ENCODE measurements at places on chromosomes 12 and 14.
A peak's percentile ranks its signal among the peaks of the same experiment; 100 is the strongest.

- DNase-seq, result no peak
These were observed 12.5 kb downstream of the RFX4 start for GRCh38 chr12:106595268-106595667.

DNA sequence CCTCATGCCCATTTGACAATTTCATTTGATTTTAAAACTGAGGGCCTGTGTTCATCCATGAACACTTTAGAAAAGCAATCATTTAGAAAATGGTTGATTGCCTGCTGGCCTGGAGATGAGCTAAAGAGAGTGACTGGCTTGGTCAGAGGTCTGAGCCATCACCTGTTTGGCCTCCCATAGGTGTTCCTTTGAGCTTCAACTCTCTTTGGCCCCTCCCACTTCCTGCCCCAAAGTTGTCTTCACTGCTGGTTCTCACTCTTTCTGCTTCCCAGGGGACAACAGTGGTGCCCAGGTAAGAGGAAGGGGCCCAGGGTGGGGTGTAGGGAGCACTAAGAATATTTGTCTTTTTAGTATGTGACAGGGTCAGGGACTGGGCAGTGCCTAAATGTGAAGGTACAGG lies 4.9 kb upstream of the TCP11L2 start:
- DNase-seq, result no peak

- DNase-seq, result no peak
These were observed at the start of gene OR4K2 for GRCh38 chr14:19874842-19875241. Gene OR4K2 (plus strand): TSS chr14:19875142. CDS start chr14:19876268, 1,126 bp downstream.

DNA sequence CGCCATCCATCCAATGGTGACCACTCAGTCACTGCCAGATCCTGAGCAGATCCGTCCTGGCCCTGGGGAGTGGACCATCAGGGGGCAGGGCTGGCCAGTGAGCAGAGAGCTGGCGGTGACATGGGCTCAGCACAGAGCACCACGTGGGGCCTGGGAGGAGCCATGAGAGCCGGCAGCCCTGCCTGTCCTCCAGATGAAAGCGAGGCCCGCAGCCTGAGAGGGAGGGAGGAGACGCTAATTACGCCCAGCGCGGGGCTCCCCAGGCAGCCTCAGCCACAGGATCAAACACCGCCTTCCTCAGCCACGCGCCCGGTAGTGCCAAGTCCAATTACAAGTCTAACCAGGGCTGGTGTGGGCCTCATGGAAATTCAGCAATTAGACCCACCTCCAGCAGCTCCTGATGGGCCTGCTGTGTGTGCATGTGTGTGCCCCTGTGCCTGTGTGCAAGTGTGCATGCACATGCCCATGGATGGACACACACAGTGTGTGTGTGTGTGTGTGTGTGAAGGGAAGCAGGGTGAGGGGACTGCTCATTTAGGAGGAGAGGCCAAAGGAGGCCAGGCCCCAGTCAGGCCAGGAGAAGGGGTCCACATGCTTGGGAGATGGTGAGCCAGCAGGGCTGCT lies 68.0 kb downstream of the KIF26A start:
- no peak for DNase-seq

- no peak for DNase-seq
These were observed 42.5 kb downstream of the PTCSC3 start for GRCh38 chr14:36134038-36134437.

GRCh38 chr14:79242666-79243065 lies 968.6 kb downstream of the DIO2 start:
- no peak for DNase-seq

GRCh38 chr14:104559028-104559803 lies 20.3 kb upstream of the C14orf180 start:
- peak; percentile 68 for DNase-seq

GRCh38 chr12:114744691-114745090 lies 60.7 kb upstream of the TBX3 start:
- no peak for DNase-seq

DNA sequence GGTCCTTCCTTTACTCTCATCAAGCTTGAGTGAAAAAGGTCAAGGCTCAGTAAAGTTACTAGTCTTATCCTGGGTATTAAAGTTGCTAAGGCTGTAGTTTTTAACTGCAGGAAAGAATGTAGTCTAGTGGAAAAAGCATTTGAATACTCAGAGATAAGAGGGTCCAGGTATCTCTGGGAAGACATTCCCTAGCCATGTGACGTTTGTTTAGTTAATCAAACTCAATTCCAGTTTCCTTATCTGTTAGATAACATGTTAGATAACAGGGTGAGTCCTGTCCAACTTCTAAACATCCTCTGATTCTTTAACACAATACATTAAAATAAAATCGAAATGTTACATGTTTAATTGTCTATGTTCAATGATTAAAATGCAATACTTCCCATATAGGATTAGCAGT lies 720.7 kb upstream of the LMO3 start:
- no peak for DNase-seq

GRCh38 chr14:69999261-69999674 lies 120.1 kb downstream of the SMOC1 start:
- peak; percentile 96 for DNase-seq

GRCh38 chr12:116927244-116927940 lies 16.6 kb downstream of the FBXW8 start:
- DNase-seq, result no peak

DNA sequence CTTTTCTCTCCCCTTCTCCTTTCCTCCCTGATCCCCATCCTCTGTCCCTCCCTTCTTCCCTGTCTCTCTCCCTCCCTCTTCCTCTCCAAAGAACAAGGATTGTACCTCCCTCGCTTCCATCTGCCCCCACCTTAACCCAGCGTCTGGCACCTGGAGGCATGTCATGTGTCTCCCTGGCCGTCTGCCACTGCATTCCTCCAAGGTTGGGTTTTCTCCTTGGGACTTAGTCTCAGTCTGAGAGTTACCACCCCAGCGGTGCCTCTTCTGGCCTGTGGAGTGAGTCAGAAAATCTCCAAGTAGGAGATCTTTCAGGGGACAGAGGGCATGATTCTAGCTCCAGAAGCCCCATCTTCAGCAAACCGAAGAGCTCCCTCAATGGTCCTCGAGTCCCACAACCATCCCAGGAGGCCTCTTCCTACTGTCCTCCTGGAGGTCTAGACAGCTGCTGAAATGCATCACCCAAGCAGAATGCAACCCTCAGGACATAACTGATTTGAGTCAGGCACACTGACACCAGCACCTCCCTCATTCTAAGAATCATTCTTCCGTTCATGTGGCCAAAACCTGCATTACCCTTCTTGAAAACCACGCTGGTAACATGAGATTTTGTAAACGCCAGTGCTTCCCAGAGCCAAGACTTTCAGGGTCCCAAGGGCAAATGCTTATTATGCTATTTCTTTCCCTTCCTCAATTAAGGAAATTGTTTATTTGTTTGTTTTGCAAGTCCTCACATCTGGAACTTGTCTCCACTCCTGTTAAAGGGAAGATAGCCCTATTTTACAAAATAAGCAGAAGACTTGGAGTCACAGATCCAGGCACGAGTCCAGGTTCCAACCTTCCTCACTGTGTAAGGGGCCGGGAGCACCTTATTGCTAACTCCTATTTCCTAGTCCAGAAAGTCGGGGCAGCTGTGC lies 463.2 kb downstream of the BCL11B start:
- DNase-seq, result no peak

DNA sequence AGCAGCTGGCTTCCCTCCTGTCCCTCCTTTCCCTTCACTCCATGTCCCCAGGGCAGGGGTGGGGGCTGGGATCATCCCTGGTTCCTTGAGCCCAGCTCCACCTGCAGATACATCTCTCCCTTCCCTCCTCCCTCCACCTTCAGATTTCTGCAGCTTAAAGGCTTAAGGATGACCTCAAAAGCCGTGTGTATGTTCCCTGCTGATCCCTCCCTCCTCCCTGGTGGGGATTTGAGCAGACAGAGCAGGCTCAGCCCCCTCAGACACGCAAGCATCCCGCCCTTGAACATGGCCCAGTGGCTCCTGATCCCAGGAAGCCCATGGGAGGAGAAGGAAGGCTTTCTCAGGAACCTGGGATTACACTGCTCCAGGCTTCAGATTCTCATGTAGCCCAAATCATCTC lies 82.9 kb upstream of the RIN3 start:
- DNase-seq, result no peak

GRCh38 chr12:91561301-91561957 lies 378.8 kb upstream of the DCN start:
- DNase-seq, result no peak

DNA sequence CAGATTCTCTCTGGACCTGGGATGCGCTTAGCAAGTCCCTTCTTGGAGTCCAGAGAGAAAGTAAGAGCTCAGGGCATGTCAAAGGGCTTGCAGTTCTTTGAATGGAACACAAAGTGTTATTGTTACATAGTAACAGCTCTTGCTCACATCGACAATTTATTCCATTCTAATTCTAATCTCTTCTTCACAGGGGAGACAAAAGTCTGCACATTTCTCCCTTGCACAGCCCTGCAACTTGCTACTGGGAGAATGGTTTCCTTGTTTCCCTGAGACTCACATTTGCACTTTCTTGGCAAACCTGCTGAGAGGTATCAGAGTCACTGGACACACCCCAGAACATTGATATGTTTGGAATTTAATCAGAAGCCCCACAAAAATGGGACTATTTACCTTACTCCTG lies 209.9 kb upstream of the IGF1 start:
- no peak for DNase-seq

GRCh38 chr12:127162902-127163301 lies 1104.1 kb upstream of the TMEM132C start:
- DNase-seq, result no peak

GRCh38 chr14:64713677-64714076 lies 9.5 kb downstream of the PLEKHG3 start:
- DNase-seq, result no peak

DNA sequence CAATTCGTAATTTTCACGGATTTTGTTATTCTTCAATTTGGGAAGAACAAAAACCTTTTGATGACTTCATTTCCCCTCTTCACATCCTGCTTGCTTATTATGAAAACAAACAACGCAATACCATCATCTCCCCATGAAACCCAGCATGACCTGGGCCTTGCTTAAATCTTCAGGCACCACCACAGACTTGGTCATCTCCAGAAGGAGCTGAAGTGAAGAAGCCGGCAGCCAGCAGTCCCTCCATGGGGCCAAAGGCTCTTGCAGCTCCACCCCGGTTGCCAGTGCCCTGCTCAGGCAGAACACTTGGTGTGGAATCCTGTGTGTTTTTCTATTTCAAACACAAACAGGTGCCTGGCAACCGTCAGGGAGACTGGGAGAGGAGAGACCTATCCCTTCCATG lies 982.9 kb upstream of the TMEM132C start:
- DNase-seq, result no peak

DNA sequence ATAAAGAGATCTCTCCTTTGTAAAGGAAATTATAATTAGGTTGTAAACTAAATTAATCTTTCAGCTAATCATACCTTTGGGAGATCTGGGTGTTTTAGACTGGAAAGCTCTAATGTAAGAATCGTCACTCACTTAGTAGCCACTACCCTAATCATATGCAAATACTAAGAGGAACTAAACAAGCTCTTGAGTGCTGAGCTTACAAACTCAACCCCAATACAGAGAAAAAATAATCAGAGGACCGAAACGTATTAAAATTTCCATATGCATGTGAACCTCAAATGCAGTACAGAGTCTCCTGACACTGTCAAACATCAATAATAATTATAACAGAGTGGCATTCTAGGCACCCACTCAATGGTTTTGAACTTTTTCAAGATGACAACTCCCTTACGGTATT lies 235.3 kb upstream of the FOXN3 start:
- no peak for DNase-seq

- DNase-seq, result no peak
These were observed 272.8 kb upstream of the FAR2 start for GRCh38 chr12:28876196-28876798.

DNA sequence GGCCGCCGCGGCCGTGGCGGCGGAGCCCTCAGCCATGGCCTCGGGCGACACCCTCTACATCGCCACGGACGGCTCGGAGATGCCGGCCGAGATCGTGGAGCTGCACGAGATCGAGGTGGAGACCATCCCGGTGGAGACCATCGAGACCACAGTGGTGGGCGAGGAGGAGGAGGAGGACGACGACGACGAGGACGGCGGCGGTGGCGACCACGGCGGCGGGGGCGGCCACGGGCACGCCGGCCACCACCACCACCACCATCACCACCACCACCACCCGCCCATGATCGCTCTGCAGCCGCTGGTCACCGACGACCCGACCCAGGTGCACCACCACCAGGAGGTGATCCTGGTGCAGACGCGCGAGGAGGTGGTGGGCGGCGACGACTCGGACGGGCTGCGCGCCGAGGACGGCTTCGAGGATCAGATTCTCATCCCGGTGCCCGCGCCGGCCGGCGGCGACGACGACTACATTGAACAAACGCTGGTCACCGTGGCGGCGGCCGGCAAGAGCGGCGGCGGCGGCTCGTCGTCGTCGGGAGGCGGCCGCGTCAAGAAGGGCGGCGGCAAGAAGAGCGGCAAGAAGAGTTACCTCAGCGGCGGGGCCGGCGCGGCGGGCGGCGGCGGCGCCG lies 381 bp downstream of the YY1 start:
- DNase-seq, result peak; percentile 77

DNA sequence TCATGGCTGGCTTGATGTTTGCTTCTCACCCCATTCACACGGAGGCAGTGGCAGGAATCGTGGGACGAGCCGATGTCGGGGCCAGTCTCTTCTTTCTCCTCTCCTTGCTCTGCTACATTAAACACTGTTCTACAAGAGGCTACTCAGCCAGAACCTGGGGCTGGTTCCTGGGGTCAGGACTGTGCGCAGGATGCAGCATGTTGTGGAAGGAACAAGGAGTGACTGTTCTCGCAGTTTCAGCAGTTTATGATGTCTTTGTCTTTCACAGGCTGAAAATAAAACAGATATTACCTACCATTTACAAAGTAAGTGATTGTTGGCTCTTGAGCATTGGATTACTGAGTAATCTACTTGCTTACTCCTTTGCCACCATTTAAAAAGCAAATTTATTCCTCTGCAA lies 170.6 kb downstream of the TMTC2 start:
- DNase-seq, result no peak

GRCh38 chr12:89417246-89417977 lies 65.1 kb upstream of the DUSP6 start:
- DNase-seq, result no peak

DNA sequence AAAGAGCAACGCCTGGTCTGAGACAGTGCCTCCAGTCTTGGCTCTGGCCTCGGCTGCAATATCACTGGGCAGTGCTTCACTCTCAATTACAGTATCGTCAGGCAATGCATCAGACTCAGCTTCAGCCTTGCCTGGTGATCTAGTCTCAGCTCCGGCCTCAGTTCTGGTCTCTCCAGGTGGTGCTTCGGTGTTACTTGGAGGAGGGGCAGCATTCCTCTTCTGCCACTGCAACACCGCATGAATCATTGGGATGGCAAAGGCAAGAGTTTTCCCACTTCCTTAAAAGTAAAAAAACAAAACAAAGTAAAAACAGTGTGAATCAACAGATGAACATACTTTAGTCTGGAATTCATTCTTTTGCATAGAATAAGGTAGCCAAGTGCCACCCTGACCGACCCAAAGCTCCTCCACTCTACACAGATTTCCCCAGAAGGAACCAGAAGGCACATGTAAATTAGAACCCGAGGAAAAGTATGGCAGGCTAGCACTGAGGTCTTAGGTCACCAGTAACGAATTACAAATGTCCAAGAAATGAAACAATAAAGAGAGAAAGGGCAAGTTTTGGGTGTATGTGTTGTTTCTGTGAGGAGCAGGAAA lies 18.6 kb downstream of the DDX24 start:
- DNase-seq, result peak; percentile 84

GRCh38 chr12:4742416-4742970 lies 22.3 kb downstream of the GALNT8 start:
- no peak for DNase-seq

All from RWPE2 (cell line).